Left colon (tissue), 2 donors: ENCODE measurements at places on chromosomes 12 and 14. TPM values are rescaled to one million over a fixed set of nuclear protein-coding genes. Genes with fewer than 3 reads are reported as not detected.

Gene FGF6
- not detected for total RNA-seq

Gene CCDC85C
- total RNA-seq, result 66.3 TPM

- DNase-seq, result no peak
Observed at GRCh38 chr12:129863938-129864337, 39.9 kb downstream of the TMEM132D start.

GRCh38 chr12:51971679-51972421 is 20.4 kb downstream of the ACVR1B start:
- DNase-seq, result no peak

DNA sequence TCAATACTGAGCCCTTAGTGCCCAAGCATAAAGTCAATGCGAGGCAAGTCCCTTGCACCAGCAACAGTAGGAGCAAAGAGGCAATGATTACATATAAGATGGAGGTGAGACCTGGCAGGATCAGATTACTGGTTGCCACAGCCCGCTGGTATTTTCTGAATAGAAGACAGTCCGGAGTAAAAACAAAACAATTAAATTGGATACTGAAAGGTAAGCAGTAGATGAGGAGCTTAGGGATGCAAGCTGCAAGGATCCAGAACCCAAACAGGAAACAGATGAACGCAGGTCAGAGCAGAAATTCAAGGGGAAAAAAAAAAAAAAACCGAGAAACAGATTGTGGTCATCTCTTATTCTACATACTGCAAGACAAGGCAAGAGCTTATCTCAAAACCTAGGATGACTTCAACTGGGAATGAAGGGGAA is 119.6 kb downstream of the MED13L start:
- DNase-seq, result no peak

DNA sequence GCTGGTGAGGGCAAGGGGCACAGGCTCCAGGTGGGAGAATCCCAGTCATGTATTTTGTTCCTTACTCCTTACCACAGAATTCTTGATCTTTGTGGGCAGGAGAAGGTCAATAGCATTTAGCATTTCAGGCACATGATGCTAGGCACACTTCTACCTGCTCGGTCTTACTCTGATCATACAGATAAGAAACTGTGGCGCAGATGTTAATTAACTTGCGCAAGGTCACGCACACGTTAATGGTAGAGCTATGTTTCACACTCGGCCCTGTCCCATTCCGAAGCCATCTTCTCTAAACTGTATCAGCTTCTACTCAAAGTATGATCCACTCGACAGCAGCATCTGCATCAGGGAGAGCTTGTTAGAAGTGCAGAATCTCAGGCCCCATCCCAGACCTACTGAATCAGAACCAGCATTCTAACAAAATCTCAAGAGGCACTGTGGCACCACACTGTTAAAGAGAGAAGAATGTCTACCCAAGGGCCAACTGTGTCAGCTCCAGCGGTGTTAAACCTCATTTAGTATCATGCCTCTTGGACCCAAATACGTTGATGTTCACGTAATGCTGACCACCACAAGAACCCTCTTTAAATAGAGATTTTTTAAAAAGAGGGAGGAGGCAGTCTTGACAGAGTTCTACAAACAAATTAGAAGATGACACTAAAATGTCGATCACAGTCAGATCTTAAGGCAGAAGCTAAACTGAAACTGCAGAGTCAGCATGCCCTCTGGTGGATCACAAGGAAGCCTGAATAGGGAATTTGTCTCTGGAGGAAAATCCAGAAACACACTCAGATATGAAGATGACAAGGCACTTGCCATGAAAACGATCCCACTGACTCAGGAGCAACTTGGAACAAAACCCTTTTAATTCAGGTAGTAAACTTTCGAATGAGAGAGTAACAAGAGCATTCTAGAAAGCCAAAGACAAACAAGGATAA is 7.3 kb downstream of the STXBP6 start:
- DNase-seq, result no peak

DNA sequence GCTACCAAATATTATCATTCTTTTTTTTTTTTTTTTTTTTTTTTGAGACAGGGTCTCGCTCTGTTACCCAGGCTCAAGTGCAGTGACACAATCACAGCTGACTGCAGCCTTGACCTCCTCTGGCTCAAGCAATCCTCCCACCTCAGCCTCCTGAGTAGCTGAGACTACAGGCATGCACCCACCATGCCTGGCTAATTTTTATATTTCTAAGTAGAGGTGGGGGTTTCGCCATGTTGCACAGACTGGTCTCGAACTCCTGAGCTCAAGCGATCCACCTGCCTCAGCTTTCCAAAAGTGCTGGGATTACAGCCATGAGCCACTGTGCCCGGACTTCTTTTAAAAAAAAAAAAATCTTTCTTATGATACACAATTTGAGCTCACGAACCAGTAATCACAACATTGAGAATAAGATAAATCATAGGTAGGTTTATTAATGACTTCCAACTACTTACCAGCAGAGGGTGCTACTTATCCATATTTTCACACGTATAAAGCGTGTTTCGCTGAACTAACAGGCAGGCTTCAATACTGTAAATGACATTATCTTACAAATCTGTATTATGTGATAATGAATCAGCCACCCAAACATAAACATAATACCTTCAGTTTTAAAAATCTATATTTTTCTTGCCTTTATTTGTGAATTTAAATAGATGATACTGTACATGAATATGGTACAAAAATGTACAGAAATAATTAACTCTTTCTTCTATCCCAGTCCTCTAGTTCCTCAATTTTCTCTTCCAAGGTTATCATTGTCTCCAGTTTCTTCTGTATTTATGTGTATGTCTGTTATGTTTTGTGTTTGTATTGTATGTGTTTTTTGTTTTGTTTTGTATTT is 42.5 kb upstream of the BCAT1 start:
- DNase-seq, result no peak

GRCh38 chr14:104998801-104999200 is 13.2 kb downstream of the CLBA1 start:
- no peak for DNase-seq
